ENCODE measurements at places on chromosomes 5 and 9.

- no peak for DNase-seq
Measured at GRCh38 chr5:31948006-31948405, 226.1 kb downstream of the GOLPH3 start.

GRCh38 chr5:168472329-168472728, 13.9 kb upstream of the RARS1 start:
- DNase-seq = peak; percentile 60

GRCh38 chr9:134371731-134372130, 45.5 kb downstream of the RXRA start:
- no peak for DNase-seq

DNA sequence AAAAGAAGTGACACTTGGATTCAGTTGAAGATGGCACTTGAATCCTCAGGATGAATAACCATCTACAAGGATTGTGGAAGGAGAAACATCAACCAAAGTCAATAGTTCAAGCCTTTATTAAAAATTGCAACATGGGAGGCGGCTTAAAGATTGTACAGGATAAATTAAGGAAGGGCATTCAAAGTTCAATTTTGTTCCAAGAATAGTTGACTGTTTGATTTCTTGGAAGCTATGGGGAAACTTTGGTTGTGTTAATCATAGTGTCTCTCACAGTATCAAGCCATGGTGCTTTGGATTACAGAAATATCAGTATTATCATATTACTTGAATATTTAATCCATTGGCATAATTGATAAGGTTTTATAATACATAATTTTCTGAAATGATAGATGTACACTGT, 1844.3 kb downstream of the MAT2B start:
- DNase-seq = no peak

- no peak for DNase-seq
Measured at GRCh38 chr9:137586854-137587253, 3.5 kb downstream of the ZMYND19 start.

GRCh38 chr5:10046676-10047075, 203.0 kb downstream of the ATPSCKMT start:
- no peak for DNase-seq

GRCh38 chr5:122775550-122776542, 966 bp downstream of the SNX2 start:
- DNase-seq = no peak

- DNase-seq = peak; percentile 48
Measured at GRCh38 chr5:114857941-114858551, 311.7 kb downstream of the TRIM36 start.

GRCh38 chr5:137392261-137392660, 106.9 kb downstream of the SPOCK1 start:
- DNase-seq = no peak

- DNase-seq = no peak
Measured at GRCh38 chr5:54799645-54800044, 185.7 kb downstream of the ESM1 start.

DNA sequence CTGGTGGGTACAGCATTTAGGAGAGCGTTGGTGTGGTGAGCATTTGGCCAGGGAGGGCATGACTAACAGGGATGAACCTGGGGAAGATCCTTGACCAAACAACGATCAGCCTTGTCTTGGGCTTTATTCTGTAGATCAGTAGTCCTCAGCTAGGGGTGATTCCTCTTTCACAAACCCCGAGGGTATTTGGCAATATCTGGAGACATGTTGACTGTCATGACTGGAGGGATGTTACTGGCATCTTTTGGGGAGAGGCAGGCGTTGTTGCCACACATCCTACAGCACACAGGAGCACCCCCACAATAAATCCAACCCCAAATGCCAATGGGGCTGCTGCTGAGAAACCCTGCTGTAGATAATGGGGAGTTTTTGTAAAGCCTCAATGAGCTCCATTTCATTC, 43.9 kb downstream of the OSTF1 start:
- no peak for DNase-seq

DNA sequence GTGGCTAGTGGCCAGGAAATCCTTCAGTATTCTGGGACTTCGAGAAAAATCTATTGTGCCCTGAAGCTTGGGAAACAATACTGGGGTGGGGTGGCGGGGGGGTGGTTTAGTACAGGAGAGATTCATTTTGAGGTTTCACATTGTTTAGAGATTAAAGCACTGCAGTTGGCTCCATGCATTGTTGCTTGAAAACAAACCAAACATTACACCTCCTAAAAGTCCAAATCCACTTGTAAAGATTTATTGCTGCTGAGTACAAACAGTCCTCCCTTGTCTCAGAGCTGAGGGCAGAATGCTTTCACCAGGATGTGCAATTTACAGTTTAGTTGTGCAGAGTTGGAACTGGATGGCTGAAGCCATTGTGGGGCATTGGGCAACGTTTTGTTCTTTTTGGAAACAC, 49.4 kb downstream of the GGTA1 start:
- peak; percentile 10 for DNase-seq

- peak; percentile 37 for DNase-seq
Measured at GRCh38 chr9:32378496-32378895, 5.9 kb upstream of the ACO1 start.

DNA sequence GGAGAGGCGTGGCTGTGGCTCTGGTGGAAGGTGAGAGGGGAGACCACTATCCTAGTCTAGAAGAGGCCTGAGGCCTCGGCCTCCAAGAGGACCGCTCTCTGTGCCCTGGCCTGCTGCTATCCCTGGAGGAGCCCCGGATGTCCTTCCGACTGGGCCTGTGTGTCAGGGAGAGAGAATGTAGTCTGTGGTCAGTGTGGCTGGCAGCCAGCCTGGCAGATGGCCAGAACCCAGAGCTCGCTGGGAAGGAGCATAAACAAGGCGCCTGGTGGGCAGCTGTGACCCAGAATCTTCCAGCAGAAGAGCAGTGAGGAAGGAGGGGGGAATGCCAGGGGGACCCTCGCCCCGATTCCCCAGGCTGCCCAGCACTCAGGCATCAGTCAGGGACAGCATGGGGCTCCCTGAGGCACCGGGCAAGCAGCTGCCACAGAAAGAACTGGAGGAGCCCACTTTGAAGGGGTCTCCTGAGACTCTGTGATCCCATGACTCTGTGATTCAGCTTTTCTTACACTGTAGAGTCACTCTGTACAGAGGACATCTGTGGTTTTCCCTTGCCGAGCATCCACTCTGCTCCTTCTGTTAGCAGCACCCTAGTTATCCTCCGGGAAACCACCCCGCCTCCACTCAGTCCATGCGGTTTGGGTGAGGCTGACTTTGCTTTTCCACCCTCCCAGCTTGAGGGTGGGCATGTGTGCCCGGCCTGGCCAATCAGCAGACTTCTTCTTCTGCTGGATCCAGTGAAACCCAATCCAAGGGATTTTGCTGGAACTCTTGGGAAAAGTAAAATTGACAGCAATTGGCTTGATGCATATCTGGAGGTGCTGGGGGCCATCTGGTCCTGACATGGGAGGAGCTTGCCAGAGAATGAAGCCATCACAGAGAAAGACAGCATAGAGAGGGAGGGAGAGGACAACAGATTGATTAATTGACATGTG, 46.2 kb upstream of the PWWP2A start:
- DNase-seq = peak; percentile 94

DNA sequence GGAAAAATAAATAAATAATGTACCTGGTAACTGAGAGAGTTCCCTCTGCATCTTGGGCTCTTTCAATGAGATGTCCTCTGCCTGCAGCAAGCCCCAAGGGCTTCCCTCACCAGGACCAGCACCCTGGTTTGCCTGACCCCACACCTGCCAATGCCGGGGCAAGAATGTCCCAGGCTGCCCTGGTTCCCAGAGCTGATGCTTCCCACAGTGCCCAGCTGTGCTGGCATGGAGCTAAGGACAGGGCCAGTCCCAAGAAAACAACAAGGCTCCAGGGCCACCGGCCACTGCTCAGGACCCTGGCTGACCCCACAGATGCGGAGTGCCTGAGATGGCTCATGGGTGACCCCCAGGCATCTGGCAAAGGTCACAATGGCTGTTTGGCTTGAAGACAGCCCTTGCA, 123.5 kb downstream of the KCNIP1 start:
- no peak for DNase-seq

GRCh38 chr5:74281166-74281565, 359.4 kb downstream of the ENC1 start:
- DNase-seq = no peak

GRCh38 chr5:90967851-90968250, 409.3 kb downstream of the ADGRV1 start:
- no peak for DNase-seq

DNA sequence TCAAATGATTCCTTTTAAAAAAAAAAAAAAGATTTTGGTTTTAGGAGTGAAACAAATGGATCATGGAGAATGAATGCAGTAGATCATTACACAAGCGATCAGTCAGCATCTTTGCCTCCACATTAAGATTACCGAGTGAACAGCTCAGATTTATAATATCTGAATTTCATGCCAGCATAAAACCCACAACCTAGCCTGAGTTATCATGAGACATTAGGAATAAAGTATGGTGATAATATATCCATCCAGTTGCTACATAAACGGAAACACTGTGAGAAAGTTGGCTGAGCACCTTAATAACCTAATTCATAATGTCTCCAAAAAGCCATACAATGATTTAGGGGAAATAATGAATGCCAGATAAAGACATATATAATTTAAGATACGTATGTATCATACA, 553.1 kb upstream of the TUSC1 start:
- no peak for DNase-seq

DNA sequence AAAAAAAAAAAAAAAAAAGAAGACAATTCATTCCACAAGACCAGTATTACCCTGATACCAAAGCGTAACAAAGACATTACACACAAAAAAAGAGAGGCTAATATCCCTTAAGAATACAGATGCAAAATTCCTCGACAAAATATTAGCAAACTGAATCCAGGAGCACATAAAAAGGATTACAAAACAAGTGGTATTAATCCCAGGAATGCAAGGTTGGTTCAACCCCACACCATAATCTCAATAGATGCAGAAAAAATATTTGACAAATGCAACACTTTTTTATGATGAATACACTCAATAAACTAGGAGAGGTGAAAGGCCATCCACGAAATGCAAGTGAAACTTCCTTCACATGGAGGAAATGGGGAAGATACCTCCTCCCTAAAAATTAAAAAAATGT, 80.1 kb upstream of the TLR4 start:
- no peak for DNase-seq

- no peak for DNase-seq
Measured at GRCh38 chr5:54897001-54897400, 88.4 kb downstream of the ESM1 start.

- DNase-seq = no peak
Measured at GRCh38 chr9:124436320-124436719, 13.9 kb upstream of the ADGRD2 start.

DNA sequence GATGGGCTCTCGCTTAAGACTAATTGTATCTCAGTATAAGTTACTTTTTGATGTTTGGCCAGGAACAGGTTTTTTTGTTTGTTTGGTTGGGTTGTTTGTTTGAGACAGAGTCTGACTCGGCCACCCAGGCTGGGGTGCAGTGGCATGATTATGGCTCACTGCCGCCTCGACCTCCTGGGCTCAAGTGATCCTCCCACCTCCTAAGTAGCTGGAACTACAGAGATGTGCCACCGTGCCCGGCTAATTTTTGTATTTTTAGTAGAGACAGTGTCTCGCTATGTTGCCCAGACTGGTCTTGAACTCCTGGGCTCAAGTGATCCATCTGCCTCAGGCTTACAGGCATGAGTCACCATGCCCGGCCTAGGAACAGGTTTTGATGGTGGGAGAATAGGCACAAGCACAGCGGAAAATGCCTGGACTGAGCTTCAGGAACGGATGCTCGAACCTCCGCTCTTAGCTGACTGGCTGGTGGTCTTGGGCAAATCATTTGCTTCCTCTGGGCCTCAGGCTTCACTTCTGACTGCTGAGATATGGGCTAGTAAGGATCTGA, 11.4 kb upstream of the SYNPO start:
- no peak for DNase-seq

DNA sequence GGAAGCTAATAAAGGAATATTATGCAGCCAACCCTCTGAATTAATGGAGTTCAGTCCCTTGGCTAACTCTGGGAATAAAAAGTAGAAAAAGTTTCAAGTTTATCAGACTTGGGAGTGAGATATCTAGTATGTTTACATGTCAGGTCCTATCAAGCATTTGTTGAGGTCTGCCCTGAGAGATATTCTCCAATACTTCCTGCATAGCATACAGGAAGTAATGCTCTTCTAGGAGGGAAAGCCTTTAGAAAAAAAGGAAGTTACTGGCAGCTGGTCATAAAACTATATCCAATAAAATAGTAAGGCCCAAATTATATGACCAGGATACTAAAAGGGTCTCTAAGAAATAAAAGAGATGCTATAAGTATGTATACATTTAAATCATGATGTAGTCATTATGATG, 594.1 kb upstream of the FTMT start:
- DNase-seq = no peak

GRCh38 chr9:135732569-135733257, 30.7 kb downstream of the KCNT1 start:
- no peak for DNase-seq

- DNase-seq = no peak
Measured at GRCh38 chr9:12790883-12791282, 16.1 kb downstream of the LURAP1L start.

DNA sequence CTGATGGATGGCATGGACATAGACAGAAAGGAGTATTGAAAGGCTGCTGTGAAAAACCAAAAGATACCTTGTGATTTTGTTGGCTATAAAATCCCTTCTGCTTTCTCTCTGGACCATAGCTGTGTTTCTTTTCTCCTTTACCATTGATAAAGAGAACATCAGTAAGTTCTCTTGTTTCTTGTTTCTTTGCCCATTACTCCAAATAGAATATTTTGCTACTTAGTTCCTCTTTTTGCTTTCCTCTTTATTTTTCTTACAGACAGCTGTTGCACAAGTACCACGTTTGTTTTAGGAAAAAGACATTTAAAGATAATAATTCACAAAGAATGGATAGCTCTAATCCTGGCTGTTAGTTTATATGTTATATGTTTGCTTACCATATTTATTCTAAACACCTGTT, 1129.2 kb downstream of the DTWD2 start:
- no peak for DNase-seq

- no peak for DNase-seq
Measured at GRCh38 chr9:70398145-70398556, 16.3 kb downstream of the KLF9 start.

- peak; percentile 48 for DNase-seq
Measured at GRCh38 chr9:123349691-123350480, 6.1 kb upstream of the CRB2 start.

GRCh38 chr9:23814243-23814642, 11.8 kb downstream of the ELAVL2 start:
- DNase-seq = no peak

GRCh38 chr5:36026706-36027465, 35.7 kb upstream of the UGT3A1 start:
- no peak for DNase-seq

DNA sequence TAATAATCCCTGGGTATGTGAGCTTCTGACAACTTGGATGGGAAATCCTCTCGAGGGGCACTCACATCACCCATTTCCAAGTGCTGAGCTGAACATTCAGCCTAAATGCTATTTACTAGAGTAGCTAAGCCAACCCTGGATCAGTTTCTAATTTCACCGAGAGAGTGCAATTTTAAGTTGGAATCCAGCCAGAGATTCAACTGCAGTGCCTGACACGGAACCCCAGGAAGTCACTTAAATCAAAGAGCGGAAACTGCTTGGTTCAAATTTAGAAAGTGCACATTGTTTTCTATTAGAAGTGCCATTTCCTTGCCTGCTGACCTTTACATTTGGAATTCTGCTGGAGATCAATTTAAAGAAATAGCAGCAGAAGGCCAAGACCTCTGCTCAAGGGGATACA, 8.8 kb downstream of the SPRY4 start:
- DNase-seq = peak; percentile 84

- DNase-seq = no peak
Measured at GRCh38 chr5:91910655-91911054, 527.5 kb upstream of the ARRDC3 start.
